Fibroblast of skin of right biceps (primary cell): ENCODE measurements at places on chromosomes 11 and 22.

GRCh38 chr11:72280037-72280436 lies 36.1 kb upstream of the PHOX2A start:
- no peak for DNase-seq

- DNase-seq = peak; percentile 53
Observed at GRCh38 chr22:22955866-22956535, 68.4 kb downstream of the IGLL5 start.

DNA sequence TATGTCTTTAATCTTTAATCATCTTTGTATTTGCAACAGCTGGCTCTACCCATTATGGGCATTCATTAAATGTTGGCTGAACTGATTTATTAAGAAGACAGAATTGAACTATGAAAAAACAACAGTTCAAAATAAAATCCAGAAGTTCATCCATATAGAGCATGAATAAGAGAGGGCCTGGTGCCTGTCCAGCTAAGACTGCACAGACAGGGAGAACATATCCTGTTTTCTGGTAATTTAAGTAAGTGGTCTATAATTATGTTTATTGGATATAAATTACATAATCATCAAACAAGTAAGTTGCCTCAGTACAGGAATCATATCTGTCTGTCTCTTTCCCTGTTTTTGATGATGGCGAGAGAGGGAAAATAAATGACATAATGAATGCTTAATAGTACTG lies 137.2 kb downstream of the RBFOX2 start:
- DNase-seq = no peak

- no peak for DNase-seq
Observed at GRCh38 chr22:37291559-37292298, 9.4 kb downstream of the CYTH4 start.

DNA sequence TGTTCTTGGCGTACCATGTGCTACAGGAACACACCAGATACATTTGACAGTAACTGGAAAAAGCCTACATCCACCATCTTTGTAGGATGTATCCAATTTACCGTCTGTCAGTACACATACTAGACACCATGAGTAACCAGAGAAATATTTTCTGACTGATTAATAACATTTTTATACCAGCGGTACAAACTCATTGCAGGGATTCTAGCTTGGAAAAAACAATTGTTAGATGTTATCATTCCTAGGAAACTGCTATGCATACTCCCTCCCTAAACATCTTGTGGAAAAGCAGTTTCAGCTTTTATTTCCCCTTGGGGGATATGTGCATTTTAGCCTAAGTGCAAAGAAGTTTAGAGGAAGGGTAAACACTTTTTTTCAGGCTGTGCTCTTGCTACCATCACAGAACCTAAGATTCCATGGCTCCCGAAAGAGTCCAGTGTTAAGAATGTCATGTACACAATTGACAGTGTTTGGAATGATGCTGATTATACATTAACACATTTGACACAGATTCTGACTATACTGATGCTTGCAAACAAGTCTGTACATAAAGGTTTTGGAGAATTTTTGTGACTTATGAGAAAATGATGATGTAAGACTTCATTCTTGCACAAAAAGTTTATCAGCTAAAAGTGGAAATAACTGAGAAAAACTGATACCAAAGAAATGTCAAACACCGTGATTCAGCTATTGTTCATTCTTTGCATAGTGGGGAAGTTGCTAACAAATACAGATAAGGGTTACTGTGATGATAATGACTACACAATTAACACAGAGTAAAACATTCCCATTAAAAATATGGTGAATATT lies 23.7 kb downstream of the NCF4 start:
- DNase-seq = peak; percentile 9

- DNase-seq = peak; percentile 47
Observed at GRCh38 chr11:3959903-3960265, 104.4 kb downstream of the STIM1 start.

DNA sequence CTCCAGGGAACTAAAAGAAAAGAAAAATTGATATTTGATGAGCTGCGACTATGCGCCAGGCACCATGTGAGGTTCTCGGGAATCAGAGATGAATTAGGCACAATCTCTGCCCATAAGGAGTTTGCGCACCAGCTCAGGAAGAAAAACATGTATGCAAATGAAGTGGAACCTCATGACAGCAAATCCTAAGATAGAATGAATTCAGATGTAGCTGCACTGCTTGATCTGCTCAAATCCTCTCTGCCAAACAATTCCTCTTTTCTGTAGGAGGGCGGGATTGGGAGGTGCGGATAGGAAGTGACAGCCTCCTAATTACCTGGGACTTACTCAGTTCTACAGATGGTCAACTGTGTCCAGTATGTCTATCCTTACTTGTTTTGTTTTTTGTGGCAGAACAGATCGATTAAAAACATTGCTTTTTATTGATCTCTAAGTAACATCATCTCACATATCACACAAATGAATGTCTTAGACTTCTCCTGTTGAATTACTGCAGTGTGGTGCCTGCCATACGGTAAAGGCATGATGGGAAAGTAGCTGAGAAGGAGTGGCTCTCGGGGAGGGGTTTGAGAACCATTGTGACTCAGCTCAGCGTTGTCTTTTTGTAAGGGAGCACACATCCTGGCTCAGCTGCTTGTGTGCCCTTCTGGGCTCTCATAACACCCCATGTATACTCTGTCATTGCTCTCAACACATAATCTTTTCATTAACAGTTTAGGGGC lies 13.9 kb downstream of the CRTAM start:
- DNase-seq = peak; percentile 60

DNA sequence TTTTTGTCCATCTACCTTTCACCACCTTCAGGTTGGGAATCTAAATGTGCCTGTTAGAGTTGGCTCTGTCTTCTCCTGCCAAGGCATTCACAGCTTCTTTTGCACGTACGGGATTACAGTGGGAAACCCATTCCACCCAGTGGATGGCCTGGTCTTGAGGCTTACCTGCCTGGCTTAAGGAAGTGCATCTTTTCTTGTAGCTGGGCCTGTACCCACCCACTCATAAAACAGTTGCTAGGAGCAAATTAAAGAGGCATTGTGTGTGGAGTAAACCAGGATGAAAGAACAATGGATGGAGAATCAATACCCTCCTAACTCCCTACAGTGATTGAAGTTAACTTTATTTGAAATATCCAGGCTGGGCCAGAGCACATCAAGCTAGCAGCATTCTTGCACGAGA lies 71.6 kb downstream of the TEAD1 start:
- DNase-seq = no peak

- no peak for DNase-seq
Observed at GRCh38 chr11:65390099-65390941, 3.9 kb downstream of the FRMD8 start.

DNA sequence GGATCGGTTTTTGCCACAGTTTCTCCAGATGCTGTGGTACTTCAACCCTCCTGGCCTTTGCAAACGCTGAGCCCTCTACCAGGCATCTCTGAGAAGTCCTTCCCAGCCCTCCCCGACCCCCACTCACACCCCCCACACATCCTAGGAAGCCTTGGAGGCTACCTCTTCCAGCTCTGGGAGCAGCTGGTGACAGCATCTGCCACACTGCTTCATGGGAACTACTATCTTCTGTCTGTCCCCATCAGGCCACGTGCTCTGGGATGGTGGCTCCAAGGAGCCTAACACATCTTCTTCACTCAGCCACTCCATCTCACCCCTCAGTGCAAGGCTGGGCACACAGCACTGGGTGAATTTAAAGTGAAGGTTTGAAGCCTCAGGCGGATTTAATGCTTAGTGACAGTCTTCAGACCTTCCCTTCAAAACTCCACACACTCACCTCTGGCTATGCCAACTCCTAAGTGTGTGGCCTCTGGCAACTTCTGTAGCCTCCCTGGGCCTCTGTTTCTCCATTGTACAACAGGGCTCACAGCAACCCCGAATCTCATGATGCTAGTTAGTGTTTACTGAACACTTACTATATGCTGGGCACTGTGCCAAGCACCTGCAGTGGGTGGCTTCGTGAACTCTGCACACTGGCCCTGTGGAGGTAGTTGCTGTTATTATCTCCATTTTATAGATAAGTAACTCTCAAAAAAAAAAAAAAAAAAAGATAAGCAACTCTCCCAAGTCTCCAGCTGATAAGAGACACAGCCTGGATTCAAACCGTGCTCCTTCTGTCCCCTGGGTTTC lies 7.3 kb upstream of the TP53I11 start:
- no peak for DNase-seq

- DNase-seq = peak; percentile 88
Observed at GRCh38 chr11:68257477-68258362, 14.1 kb downstream of the C11orf24 start.

DNA sequence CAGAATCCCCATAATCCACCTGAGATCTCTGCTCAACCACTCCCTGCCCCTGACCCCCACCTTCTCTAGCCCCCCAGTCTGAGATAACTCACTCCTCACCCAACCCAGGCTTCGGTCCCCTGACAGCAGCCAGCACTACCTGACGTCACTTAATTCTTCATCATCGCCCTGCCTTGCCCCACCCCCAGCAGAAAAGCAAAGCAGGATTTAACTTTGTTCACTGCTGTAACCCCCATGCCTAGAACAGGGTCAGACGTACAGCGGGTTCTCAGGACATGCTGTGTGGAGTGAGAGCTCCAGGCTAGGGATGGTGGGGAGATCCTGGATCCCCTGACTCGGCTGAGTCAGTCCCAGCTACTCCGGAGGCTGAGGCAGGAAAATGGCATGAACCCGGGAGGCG lies 45.8 kb downstream of the ELFN2 start:
- DNase-seq = peak; percentile 30

DNA sequence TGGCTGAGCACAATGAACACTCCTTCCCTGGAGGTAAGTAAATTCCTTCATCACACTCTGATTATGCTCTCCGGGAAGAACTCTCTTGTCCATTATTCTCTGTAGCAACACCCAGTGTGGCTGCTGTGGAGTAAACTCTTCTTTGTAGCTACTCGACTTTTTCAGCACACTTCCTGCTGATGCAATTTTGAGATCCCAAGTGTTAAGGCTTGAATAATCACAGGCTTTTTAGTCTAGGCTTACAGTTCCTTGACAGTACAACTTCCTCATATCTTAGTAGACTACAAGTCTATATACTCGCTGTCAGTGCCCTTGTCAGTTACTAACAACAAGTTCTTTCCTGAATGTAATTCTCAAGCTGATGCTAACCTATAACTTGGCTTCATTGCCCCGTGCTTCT lies 301.8 kb upstream of the API5 start:
- no peak for DNase-seq

DNA sequence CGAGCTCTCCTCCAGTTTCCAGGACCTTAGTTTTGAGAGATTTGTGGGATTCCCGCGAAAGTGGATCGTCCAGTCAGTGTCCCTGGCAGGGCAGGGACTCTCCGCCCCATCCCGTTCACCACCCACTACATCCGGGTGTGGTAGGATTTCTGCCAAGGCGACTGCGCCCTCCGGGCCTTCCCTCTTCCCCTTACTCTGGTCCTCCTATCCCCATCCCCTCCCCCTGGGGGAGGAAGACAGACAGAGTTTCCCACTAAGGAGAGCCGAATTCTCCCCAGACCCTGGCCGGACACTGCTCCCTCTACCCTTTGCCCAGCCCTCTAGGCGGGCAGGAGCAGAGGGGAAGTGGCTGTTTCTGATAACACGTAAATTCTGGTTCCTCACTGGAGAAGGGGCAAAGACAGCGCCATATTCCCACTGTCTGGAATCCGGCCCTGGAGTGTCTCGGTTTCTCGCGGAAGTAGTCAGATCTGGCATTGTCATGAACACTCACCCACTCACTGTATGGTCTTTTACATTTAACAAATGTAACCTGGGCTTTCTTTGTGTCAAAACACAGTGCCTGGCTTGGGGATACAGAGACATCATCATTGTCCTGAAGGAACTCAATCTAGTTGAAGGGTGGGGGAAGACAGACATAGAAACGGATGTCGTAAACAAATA lies 1.1 kb upstream of the NECTIN1 start:
- DNase-seq = peak; percentile 38

DNA sequence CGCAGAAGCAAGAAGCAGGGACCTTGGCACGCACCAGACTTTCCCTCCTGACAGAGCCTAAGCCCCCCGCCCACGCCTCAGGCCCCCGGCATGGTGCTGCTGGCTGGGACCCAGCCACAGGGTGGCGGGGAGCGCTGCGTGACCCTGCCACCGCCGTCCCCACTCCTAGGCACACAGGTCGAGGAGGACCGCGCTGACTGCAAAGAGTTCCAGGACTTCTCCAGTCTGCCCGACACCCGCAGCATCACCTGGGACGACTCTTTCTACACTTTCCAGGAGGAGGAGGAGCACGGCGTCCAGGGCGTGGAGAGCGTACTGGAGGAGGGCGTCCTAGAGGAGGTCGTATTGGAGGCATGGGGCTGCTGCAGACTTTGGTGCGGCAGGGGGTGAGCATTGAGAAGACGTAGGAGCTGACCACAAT lies 103.7 kb downstream of the TRIM51G start:
- DNase-seq = no peak

GRCh38 chr11:26088391-26088790 lies 243.5 kb upstream of the ANO3 start:
- DNase-seq = peak; percentile 73

GRCh38 chr11:64598106-64598796 lies 7.2 kb downstream of the SLC22A12 start:
- DNase-seq = no peak

- DNase-seq = peak; percentile 73
Observed at GRCh38 chr11:72736452-72737069, 15.6 kb downstream of the ARAP1 start.

- peak; percentile 51 for DNase-seq
Observed at GRCh38 chr11:120186774-120187591, 23.8 kb upstream of the OAF start.

- no peak for DNase-seq
Observed at GRCh38 chr11:12640926-12641849, 33.0 kb upstream of the TEAD1 start.

GRCh38 chr11:90842681-90843080 lies 619.8 kb upstream of the CHORDC1 start:
- DNase-seq = no peak

DNA sequence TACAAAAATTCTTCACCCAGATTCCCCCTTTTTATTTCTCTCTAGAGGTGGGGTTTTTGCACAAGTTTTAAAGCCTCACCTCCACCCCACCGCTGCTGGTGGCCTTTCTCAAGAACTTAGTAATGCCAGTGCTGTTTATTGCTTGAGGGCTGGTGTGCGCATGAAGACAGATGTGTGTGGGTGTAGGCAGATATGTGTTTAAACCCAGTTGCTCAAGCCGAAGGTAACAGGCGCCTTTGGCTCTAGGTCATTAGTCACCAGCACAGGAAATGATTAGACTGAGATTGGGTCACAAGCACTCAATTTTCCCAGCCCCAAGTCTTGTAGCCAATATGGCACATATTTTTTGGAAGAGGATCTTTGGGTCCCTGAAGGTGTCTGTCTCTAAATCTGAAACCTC lies 2.7 kb upstream of the CLMP start:
- DNase-seq = peak; percentile 74

GRCh38 chr11:518463-519202 lies 11.6 kb upstream of the RNH1 start:
- DNase-seq = peak; percentile 94

- DNase-seq = peak; percentile 66
Observed at GRCh38 chr11:132028380-132029240, 658.2 kb downstream of the NTM start.
